ENCODE measurements at places on chromosomes 6 and 20.

DNA sequence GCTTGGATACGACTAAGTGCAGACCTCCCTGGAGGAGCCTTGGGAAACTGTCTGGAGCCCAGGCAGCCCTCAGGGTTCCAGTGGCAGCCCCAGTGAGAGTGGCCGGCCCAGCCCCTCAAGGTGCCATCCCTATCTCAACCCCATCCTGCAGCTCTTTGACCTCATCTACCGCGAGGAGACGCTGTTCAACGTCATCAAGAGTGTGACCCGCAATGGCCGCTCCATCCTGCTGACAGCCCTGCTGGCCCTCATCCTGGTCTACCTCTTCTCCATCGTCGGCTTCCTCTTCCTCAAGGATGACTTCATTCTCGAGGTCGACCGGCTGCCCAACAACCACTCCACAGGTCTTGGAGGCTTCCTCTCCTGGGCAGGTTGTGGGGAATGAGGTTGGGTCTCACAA, 20.7 kb downstream of the UQCC2 start:
- no peak for DNase-seq

DNA sequence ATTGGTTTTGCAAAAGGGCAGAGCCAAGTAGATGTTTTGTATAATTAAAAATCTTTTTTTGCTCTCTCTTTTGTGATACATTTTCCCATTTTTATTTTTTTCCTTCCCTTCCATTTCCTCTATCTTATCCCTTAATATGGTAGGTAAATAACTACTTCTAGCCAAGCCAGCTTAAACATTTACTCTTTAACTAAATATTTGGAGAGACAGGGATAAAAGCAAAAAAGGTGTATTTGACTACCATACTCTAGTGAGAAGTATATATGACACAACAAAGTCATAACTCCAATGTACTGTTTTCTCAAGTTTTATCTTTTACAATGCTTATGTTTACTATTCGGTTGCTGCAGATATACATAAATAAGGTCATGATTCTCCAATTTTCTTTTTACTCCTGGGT, 154.7 kb downstream of the HIVEP2 start:
- DNase-seq: no peak

DNA sequence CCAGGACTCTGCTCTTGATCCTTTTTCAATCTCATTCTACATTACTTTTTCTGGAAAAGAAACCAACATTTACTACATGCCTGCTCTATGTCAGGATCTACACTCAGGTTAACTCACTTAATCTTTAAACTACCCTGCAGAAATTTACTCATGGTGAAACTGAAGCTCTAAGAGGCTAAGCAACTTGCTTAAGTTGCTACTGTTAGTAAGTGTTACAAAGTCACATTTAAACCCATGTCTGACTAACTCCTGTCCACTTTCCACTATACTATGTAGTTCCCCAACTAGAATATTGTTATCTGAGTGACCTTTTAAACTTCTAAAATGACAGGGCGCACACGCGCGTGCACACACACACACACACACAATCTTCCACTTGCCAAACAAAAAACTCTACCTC, 5.0 kb downstream of the CEP162 start:
- DNase-seq: no peak

DNA sequence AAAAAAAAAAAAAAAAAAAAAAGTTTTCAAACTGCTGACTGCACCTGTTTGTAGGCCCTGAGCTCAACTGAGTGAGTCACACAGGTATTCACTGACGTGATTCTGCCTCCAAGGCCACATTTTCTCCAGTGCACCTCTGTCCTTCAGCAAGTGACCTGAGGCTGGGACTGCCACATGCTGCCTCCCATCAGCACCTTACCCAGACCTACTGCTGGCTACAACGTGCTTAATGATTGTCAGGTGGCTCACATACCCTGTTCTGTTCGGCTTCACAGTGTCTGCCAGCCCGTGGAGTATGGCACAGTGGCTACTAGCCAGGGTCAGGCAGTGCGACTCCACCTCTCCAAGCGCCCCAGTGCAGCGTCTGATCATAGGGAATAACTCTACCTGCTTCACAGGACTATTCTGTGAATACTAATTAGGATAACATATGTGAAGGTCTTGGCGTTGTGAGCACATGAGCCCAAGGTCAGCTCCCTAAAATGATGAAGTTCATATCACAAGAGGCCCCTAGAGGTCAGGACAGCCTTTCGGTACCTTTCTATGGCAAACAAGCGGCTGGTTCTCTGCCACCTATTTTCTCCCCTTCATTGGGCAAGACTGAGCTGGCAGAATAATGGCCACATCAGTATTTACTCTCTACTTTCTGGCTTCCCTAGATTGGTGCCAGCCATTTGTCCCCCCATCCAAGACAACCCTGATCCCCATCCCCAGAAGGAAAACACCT, 28.1 kb downstream of the RIPOR3 start:
- DNase-seq: peak; percentile 31

- DNase-seq: no peak
Measured at GRCh38 chr6:3359973-3360726, 96.7 kb downstream of the SLC22A23 start.

GRCh38 chr6:20630136-20630535, 95.9 kb downstream of the CDKAL1 start:
- no peak for DNase-seq

All from MG63 (cell line).